ENCODE measurements at places on chromosomes 5 and 9.

GRCh38 chr5:37668524-37669047 is 171.3 kb downstream of the GDNF start:
- DNase-seq = peak; percentile 5

DNA sequence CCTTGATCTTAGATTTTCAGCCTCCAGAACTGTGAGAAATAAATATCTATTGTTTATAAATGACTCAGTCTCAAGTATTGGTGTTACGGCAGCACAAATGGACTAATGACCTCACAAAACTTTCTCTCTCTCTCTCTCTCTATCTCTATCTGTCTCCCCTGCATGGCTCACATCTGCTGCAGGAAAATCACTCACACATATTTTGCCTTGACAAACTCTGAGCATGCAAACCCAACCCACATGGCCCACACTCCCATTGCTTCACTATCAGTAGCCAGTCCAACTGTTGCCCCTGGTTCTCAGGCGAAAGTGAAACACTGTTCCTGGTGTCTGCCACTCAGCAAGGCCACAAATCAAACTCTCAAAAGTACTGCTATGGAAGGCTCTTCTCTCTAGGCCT is 66.4 kb upstream of the PIK3R1 start:
- DNase-seq = no peak

DNA sequence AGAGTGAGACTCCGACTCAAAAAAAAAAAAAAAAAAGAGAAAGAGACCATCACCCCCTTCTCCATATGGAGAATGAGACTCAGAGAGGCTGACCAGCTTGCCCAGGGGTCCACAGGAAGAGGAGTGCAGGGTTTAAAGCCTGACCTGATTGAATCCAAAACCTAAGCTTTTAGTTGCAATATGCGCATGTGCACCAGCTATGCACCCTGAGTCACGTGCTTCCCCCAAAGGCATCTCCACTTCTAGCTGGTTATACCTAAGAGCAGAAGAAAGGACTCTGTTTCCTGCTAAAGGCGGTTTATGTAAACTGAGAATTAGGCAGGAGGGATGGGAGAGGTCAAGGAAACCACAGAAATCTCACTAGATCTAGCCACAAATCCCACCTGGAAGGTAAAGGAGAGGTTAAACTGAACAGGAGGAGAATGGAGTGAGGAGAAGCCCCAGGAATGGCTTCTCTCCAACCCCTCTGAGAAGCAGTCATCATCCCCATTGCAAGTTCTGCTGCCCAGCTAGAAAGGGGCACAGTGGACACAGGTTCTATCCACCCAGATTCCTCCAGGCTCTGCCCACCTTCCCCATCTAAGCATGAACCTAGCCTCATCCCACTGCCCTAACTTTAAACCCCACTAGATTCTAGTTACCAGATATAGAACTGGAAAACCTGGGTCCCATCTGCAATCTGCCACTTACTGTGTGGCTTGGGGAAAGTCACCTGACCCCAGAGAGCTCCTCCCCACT is 171.3 kb downstream of the ACTL7B start:
- no peak for DNase-seq

DNA sequence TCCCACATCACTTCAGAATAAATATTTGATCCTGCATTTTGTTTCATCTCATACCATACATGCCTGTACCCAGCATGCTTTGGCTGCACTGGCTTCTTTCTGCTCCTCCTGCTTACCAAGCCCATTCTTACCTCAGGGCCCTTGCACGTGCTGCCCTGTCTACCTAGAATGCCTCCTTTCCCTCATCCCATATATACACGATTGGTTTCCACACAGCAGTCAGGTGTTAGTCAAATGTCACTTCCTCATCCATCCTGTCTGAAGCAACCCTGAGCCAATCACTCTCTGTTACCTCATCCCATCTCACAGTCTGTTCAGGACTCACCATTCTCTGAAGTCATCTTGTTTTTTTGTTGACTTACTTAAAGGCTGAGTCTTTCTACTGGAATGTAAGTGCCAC is 30.3 kb downstream of the CAST start:
- peak; percentile 60 for DNase-seq

- DNase-seq = no peak
Measured at GRCh38 chr9:129964901-129965734, 77.9 kb downstream of the FNBP1 start.

DNA sequence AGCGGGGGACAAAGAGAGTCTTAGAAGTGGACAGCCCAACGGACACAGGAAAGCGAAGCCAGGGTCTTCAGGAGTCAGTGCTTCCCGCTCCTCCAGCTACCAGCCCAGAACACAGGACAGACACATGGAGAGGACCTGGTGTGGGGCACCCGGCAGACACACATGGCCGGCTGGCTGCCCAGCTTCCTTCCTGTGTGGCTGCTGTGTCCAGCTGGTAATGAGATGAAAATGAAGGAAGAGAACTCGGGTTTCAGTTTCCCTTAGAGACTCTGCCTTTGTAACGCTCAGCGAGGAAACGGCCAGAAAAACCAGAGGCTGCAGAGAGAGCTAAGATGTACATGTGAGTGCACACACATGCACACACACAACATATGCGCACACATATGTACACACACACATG is 87.5 kb downstream of the SECISBP2 start:
- DNase-seq = peak; percentile 83

GRCh38 chr5:102853680-102854079 is 98.6 kb downstream of the PAM start:
- no peak for DNase-seq

- DNase-seq = no peak
Measured at GRCh38 chr9:137459601-137460362, 648 bp upstream of the NSMF start.

GRCh38 chr5:56460681-56461191 is 227.6 kb upstream of the ANKRD55 start:
- DNase-seq = no peak

DNA sequence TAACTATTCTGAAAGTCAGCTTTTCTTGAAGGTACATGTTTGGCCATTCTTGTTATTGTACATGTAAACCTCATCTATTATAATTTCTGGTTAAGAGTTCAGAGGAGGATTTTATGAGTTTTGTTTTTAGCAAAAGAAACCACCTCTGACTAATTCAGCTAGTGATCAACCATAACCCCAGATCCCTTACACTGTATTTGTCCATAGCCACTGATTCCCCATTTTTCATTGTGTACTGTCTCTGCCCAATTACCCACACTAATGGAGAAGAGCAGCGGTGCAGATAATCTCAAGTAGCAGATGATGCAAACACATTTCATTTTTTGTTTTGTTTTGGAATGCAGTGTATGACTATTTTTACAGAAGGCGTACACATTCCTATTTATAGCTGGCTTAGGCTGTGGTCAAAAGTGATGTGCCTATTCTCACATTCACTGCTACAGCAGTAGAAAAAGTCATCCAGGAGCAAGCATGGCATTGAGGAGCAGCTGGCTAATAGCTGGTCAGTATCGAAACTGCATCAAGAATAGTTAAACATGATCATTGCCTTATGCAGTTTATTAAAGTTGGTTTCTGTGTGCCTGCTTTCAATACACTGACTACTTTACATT is 988.3 kb downstream of the DTWD2 start:
- no peak for DNase-seq

- no peak for DNase-seq
Measured at GRCh38 chr5:139344177-139344576, 2.5 kb downstream of the PAIP2 start.

GRCh38 chr5:142794537-142794936 is 24.4 kb downstream of the ARHGAP26 start:
- peak; percentile 68 for DNase-seq

DNA sequence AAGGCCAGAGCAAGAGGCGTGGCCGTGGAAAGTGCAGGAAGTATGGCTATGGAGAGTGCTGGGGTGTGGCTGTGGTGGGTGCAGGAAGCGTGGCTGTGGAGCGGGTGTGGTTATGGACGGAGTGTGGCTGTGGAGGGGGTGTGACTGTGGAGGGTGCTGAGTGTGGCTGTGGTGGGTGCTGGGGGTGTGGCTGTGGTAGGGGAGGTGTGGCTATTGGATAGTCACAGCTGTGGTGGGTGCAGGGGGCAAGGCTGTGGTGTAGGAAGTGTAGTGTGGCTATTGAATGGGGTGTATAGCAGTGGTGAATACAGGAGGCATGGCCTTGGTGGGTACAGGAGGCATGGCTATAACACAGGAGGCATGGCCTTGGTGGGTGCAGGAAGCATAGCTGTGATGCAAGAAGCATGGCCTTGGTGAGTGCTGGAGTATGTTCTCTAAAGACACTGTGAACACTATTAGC is 40.8 kb upstream of the SPATA31C2 start:
- DNase-seq = peak; percentile 13

DNA sequence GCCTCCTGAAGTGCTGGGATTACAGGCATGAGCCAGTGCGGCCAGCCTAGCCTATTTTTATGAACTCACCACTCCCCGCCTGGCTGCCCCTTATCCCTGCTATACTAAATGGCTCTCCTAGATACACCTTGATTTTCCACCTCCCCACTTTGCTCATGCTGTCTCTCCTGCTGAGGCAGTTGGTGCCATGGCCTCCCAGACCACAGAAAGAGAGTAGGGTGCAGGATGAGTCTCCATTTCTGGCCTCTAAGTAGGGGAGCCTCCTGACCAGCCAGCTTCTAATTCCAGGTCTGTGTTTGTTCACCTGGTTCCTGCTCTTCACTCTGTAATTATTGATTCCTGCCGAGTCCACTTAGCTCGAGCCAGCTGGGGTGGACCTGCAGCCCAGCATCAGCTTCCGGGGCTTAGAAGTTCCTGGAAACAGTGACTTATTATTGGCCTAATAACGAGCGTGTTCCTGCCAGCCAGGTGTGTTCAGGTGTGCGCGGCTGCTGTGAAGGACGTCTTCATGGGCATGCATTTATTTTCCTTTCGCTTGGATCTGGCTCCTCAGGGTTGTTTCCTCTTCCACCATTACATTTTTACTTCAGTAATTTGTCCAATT is 34.0 kb downstream of the ZNF618 start:
- DNase-seq = no peak

GRCh38 chr9:91341258-91341746 is 20.4 kb downstream of the AUH start:
- DNase-seq = no peak

DNA sequence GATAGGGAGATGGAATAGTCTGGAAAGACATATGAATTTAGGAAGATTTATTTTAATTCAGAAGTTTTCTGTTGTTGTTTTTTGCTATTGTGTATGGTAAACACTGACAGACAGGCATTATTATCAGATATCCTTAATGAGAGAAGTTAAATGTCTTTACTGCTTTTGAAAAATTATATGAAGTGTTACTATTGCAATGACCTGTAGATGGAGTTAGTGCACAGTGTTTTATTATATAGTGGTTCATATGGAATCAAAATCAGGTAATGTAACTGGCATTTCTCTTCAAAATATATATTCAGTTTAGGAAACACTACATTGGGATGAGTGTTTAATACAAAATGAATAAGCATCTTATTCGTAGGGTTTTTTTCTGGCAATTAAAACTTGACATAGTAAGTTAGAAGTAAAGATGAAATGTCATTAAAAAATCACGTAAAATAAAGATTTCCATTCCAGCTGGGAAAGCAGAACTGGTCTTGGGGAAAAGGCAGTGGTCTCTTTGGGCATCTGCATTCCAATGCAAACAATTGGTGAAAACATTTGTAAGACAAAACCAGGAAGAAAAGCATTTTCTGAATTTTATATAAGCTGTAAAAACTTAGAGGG is 3.9 kb downstream of the GABRA1 start:
- DNase-seq = no peak

- no peak for DNase-seq
Measured at GRCh38 chr5:67211926-67212325, 15.3 kb upstream of the CD180 start.

DNA sequence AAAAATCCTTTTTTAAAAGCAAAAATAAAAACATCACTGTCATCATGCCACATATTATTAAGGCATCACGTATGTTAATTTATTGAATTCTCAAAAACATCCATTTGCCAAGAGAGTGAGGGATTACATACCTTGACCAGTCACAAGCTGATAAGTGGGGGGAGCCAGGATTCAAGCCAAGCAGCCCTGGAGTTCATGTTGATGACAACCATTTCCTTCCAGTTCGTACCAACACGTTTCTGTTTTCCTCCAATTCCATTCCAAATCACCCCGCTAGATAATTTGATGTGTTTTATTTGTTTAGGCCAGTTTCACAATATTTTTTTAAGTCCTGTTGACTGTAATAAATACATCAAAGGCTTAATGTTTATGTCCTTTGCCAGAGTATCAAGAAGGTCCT is 53.0 kb downstream of the SLC1A3 start:
- DNase-seq = no peak

- DNase-seq = no peak
Measured at GRCh38 chr9:97405551-97405950, 6.3 kb upstream of the TDRD7 start.

- DNase-seq = no peak
Measured at GRCh38 chr5:151110992-151111391, 30.2 kb upstream of the TNIP1 start.

DNA sequence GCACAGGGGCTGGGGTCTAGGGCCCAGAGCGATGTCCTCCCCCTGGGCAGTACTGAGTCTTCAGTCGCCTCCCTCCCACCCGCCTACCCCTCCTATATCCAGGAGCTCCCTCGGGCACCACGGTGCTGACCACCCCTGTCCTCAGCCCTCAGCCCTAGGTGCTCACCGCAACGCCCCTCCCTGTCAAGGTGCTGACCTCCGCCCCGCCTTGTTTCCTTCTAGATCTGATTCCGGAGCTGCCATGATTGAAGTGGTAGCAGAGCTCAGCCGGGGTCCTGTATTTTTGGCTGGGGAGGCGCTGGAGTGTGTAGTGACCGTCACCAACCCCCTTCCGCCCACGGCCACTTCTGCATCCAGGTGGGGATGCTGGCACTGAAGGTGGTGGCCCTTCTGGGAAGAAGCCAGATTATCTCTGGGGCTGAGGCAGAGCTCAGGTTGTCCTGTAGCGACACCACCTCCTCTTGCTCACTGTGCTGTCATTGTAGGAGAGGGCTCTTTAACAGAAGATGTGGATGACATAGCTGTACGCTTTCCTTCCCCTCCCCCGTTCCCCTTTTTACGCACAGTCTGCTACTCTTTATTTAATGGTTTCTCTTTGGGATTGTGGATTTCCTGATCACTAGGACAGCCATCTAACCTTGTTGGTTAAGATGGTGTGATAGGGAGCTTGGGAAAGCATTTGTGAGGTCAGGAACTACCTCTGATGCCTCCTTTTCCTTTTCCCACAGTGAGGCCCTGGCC is 598 bp downstream of the RGP1 start:
- no peak for DNase-seq

DNA sequence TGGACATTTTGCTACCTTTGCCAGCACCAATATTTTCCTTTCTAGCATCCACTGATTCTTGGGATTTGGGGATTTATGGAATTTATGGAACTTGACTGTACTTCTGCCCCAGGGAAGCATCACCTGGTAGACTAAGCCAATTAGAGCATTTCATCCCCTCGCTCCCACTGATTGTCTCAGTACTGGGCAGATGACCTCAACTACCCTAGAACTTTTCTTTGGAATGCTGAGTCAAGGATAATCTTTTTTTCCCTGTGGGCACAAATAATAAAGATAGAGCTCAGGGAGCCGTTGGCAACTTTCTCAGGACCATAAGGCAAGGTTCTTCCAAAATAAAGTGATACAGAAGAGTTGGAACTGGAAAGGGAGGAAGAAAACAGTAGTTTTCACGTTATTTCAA is 438.4 kb downstream of the PLK2 start:
- DNase-seq = no peak

- no peak for DNase-seq
Measured at GRCh38 chr5:10308844-10309243, 1.1 kb upstream of the CMBL start.
